ENCODE measurements at places on chromosomes 1 and 21.

- DNase-seq = no peak
Measured at GRCh38 chr1:65084066-65084465, 63.9 kb upstream of the AK4 start.

DNA sequence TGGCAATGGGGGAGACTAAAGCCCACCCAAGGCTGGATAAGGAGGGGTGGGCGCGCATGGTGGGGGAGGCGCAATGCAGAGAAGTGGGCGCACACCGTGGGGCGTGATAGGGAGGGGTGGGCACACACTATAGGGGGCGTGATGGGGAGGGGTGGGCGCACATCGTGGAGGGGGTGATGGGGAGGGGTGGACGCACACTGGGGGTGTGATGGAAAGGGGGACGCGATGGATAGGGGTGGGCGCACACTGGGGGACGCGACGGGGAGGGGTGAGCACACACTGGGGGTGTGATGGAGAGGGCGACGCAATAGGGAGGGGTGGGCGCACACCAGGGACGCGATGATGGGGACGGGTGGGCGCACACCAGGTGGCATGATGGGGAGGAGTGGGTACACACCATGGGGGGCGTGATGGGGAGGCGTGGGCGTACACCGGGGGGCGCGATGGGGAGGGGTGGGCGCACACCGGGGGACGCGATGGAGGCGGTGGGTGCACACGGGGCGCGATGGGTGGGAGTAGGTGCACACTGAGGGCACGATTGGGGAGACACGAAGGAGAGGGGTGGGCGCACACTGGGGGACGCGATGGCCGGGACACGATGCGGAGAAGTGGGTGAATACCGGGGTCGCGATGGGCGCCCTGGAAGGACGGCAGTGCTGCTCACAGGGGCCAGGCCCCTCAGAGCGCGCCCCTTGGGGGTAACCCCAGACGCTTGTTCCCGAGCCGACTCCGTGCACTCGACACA lies 929 bp downstream of the SUMO3 start:
- no peak for DNase-seq

- no peak for DNase-seq
Measured at GRCh38 chr1:117368116-117369108, 1.2 kb downstream of the MAN1A2 start.

DNA sequence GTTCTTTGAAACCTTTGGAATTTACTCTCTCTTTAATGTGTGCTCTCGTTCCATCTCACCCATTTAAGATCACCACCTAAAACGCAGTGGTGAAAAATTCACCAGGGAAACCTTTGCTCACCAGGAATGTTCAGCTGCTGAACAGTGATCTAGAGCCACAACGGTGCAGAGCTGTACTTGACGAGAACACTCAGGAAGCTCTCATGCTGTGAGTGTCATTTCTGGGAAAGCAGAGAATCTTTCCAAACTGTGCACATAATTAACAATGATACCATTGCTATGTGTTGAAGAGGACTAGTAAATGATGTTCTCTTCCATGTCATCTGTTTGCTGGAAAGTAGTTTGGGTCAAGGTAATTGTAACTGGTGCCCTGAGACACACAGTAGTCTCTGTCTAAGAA lies 117.1 kb downstream of the ZZZ3 start:
- no peak for DNase-seq

GRCh38 chr1:75293270-75293669 lies 159.1 kb downstream of the LHX8 start:
- no peak for DNase-seq

DNA sequence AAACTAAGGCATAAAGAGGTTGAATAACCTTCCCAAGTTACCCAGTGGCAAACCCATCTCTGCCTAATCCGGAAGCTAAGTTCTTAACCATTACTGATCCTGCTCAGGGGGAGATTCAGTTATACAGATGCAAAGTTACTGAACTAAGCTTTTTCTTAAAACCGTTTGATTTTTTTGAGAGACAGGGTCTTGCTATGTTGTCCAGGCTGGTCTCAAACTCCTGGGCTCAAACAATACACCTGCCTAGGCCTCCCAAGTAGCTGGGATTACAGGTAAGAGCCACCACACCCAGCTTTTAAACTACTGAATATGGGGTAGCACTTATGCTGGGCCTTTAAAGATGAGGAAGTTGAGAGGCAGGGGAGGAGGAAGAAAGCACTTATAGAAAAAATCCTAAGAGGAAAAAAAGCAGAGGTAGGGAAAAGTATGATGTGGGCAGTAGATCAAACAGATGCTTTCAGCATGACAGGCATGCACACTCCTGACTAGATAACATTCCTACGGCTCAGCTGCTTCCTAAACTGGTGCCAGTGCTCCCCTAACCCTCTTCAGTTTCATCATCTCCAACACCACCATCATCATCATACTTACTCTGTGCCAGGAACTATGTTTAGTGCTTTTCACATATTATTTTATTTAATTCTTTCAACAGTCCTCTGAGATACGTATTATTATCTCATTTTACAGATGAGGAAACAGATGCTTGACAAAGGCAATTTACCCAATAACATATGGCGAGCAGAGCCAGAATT lies 5.8 kb downstream of the PAFAH2 start:
- DNase-seq = no peak

DNA sequence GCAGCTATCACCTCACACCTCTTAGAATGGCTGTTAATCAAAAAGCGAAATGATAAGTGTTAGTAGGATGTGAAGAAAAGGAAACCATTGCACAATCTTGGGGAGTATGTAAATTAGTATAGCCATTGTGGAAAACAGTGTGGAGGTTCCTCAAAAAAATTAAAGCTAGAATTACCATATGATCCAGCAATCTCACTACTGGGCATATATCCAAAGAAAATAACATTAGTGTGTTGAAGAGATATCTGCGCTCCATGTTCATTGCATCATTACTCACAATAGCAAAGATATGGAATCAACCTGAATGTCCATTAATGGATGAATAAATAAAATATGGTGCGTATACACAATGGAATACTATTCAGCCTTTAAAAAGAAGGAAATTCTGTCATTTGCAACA lies 68.9 kb downstream of the SNRPE start:
- DNase-seq = no peak

DNA sequence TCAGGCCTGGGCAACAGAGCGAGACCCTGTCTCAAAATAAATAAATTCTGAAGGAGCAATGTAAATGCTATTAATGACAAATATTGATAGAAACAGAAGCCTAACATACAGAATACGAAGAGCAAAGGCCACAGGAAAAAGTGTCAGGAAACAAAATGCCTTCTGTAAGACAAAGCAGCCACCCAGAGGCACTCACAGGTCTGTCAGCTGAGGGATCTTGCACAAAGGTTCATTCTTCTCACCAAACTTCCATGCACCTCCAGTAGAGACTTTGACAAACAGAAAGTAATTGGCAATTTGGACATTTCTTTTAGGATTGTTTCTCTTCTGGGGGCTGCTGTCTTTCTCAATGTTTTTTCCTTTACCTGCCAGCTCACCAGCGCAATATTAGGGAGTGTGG lies 1.2 kb upstream of the ALDH9A1 start:
- DNase-seq = no peak

DNA sequence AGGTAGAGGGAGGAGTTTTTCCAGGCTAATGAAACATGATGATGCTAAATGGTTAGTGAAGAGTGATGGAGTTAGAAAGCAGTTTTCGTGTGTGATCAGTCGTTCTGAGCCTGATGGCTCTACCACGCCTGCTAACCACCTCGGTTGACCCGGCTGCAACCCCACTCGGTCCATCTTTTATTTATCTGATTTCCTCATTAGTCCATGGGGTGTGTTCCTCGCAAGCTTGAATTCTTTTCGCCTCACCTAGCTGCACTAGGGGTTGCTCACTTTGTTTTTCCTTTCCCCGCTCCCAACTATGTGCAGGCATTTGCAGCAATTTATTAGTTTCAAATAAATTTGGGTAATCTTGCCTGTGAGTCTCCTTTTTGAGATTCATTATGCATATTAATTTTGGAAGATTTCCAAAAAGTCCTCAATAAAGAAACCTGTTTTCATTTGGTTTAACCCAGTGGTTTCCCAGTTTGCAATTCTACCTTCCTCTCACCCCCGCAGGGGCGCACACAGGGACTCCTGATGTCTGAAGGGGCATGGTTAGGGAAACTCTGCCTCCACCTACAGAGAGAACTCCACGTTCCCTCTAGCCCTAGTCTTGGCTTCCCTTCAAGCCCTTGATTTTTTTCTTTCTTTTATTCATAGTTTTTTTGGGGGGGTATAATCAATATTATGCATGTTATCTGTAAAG lies 12.6 kb downstream of the B3GALT5 start:
- no peak for DNase-seq

DNA sequence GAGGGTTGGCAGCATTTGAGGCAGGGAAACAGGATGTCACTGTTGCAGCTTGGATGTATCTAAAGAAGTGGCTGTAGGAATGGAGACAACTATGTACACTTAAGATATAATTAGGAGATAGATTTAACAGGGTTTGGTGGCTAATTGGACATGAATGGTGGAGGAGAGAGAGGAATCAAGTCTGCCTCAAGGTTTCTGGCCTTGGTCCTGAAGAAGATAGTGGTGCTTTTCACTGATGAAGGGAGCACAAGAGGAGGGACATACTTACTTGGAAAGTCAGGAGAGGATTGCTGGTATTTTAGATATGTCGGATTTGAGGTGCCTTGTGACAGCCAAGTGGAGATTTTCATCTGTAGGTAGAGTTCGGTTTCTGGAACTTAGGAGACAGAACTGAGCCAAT lies 123.9 kb downstream of the ST6GALNAC3 start:
- no peak for DNase-seq

- DNase-seq = peak; percentile 6
Measured at GRCh38 chr1:207752456-207752998, 673 bp downstream of the CD46 start.

DNA sequence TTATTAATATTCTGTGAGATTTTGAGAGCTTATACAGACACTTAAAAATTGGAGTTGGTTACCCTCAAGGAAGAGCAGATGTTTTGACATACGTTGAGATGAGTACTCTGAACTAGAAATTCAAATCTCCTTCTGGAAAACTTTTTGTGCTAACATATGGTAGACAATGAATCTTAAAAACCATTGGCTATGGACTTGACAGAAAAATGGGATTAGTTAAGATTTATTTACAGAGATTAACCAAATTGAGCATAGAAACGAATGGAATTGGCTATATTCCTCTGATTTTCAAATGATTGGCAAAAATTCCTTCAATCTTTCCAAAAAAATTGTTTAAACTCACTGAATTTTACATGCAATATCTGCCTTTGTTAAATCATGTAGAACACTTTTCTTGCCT lies 1392.9 kb downstream of the BRINP3 start:
- no peak for DNase-seq

GRCh38 chr1:19477284-19478249 lies 7.8 kb downstream of the CAPZB start:
- no peak for DNase-seq

DNA sequence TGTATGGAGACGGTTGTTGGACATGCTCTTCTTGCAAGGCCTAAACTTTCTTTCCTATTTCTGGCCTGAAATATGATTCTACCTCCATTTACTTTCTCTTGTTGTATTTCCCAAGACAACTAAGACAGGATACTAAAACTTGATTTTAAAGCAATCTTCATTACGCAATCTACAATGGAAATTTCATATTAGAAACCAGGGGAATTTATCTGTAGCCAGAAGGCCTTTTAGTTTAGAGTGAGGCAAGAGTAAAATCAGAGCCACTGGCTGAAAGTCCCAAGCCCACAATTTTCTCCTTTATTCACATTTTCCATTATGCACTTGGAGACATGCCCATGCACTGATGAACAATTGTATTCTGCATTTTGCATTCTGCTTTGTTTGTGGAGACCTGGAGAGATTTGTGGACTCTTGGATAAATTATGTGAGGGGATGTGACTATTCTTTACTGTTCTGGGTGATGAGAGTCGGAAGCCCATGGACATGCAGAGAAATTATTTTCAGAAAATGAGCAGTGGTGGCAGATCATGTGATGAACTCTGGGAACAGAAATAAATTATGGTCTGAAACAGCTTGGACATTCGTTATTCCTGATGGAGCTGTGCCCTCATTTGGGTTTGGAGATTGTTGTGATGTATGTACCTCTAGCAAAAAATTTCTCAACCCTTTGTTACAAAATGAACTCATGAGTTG lies 336.8 kb downstream of the SEC16B start:
- no peak for DNase-seq

DNA sequence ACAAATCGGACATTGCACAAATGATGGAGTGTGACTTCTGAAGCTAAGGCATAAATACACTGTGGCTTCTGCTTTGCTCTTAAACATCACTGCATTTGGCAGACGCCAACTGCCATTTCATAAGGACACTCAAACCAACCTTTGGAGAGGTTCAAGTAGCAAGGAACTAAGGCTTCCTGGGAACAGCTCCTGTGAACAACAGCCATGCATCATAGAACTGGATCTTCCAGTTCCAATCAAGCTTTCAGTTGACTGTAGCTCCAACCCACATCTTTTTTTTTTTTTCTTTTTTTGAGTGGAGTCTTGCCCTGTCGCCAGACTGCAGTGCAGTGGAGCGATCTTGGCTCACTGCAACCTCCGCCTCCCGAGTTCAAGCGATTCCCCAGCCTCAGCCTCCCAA lies 10.7 kb upstream of the HUNK start:
- DNase-seq = no peak

- peak; percentile 36 for DNase-seq
Measured at GRCh38 chr1:117339866-117340700, 27.2 kb upstream of the MAN1A2 start.

GRCh38 chr1:218315638-218316037 lies 29.5 kb upstream of the TGFB2 start:
- DNase-seq = no peak

- no peak for DNase-seq
Measured at GRCh38 chr1:30638811-30639210, 84.6 kb downstream of the MATN1 start.

DNA sequence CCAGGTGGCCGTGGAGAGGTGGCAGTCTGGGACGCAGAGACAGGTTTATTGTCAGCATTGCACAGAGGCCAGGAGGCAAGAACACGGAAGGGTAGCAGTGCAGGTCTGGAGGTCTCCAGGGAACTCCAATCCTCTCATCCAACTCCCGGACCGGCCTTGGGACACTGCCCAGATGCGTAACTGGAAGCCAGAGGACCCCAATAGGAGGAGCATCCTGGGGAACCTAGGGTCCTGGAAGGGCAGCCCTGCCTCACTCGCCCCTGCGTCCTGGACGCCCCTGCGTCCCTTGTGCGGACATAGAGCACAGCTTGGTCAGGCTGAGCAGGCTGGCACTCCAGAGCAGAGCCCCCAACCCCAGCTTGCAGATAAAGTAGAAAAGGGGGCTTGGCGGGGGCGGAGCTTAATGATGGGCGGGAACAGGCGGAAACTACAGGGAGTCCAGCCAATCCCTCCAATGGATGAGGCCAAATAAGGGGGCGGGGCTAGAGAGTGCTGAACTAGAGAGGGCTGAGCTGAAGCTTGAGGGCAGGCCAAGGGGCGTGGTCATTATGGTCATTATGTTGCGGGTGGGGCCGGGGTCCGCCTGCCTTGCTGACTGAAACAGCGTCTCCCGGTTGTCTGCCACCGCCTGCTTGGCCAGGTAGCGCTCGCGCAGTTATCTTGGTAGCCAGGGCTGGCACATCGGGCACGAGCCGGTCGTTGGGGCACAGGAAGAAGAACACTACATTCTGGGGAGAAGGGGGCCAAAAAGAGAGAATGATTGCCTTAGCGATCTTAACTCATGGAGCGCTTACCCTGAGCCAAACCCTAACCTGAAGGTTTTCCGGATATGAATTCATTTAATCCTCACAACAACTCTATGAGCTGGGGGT lies 3.7 kb upstream of the ARHGEF19 start:
- DNase-seq = no peak
